ENCODE measurements at places on chromosomes 2 and 18. TPM values are rescaled to one million over a fixed set of nuclear protein-coding genes. Genes with fewer than 3 reads are reported as not detected.

Gene VWC2L
- not detected for total RNA-seq

Gene MC2R
- not detected for total RNA-seq

Gene KCNIP3
- total RNA-seq: 0.51 TPM

Gene SCYGR4
- not detected for total RNA-seq

Gene FBXO36
- 1.0 TPM for total RNA-seq

Gene PIK3C3
- total RNA-seq: 63.1 TPM

Gene CNGA3
- total RNA-seq: not detected

Gene CHST10
- 12.6 TPM for total RNA-seq

Measured in dermis blood vessel endothelial cell (primary cell).